Peyer's patch (tissue), 4 donors: ENCODE measurements at places on chromosomes 11 and 22.
A peak's percentile ranks its signal among the peaks of the same experiment; 100 is the strongest.

- peak; percentile 7 for DNase-seq
Observed at GRCh38 chr11:120029321-120029720, 108.6 kb downstream of the TRIM29 start.

GRCh38 chr11:69791276-69792180, 16.4 kb upstream of the FGF4 start:
- no peak for DNase-seq

DNA sequence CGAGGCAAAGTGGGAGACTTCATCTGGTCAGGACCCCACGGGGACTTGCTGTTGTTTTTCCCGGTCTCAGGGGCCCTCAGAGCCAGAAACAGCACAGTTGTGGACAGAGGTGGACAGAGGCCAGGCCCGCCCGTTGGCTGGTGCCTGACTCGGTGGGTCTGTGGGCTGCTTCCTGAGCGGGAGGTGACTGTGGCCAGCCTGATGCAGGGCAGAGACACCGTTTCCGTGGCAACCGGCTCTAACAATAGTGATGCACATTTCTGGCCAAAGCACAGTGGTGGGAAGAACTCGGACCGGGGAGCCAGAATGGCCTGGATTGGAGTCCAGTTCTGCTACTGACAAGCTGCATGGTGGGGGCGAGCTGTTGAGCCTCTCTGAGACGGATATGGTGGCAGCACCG, 58.7 kb upstream of the ATXN10 start:
- no peak for DNase-seq

- no peak for DNase-seq
Observed at GRCh38 chr11:26755762-26756161, 33.9 kb upstream of the SLC5A12 start.

DNA sequence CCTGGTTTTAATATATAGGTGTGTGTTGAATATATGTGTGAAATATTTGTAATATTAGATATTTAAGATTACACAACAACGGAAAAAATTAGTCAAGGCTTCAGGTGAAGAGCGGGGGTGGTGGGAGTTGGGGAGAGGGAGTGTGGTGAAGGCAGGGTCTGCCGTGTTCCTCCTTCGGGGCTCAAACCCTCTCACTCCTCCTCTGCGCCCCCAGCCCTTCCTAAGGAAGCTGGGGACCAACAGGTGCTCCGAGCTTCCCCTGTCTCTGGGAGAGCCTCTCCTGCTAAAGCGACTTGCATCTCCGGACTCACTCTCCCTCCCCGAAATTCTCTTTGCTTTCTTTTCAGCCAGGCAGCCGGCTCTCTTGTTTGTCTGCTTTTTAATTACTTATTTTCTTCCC, 960 bp upstream of the CADM1 start:
- DNase-seq, result no peak

GRCh38 chr11:60844045-60844869, 2.3 kb downstream of the CCDC86 start:
- no peak for DNase-seq

- peak; percentile 76 for DNase-seq
Observed at GRCh38 chr11:114183044-114183511, 113.1 kb upstream of the NNMT start.

GRCh38 chr11:116808262-116809175, 14.6 kb downstream of the APOA4 start:
- DNase-seq, result peak; percentile 75

DNA sequence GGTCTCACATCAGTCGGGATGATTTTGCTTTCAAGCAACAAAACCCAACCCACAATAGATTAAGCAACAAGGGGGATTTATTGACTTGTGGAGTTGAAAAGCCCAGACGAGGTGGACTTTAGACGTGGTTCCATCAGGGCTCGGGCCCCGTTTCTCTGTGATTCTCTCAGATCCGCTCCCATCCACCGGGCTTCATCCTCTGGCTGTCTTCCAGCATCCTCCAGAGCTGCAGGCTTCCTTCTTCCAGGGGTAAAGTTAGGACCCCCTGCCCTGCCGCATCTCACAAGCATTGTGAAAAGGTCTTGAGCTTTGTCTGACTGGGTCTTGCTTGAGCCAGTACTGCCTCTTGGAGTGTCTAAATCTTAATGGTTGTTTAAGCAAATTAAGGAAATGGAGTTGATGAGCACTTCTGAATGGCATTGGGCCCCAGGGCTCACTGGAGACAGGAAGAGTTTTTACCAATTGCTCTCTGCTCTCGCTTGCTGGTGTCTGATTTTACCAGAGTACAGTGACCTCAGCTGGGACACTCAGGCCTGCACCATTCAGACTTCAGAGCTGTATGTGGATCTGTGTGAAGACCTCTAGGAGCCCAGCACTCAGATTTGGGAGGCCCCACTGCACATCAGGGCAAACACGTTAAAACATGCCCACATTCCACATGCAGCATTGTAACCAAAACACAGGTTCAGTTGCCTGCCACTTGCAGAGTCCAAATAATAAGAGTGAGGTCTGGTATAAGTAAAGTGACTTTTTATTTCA, 13.5 kb upstream of the FTH1 start:
- DNase-seq, result peak; percentile 63

GRCh38 chr11:101348786-101349185, 219.2 kb upstream of the PGR start:
- no peak for DNase-seq

GRCh38 chr11:128837627-128838026, 29.5 kb downstream of the KCNJ1 start:
- no peak for DNase-seq

DNA sequence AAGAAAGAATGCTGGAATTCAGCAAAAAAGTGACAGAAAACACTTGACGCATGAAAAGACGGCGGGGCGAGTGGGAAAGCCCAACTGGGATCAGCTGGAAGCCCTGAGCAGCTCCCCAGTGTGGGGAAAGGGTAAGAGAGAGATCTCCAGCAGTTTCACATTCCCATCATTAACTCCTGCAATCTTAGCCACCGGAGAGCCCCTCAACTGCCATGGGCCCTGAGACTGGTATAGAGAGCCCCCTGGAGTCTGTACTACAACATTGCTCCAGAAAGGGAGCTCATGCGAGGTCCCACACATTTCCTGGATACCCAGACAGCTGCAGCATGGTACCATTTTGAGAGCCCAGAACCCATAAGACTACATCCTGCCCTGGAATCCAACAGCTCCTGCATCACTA, 31.1 kb downstream of the MRGPRX4 start:
- no peak for DNase-seq

DNA sequence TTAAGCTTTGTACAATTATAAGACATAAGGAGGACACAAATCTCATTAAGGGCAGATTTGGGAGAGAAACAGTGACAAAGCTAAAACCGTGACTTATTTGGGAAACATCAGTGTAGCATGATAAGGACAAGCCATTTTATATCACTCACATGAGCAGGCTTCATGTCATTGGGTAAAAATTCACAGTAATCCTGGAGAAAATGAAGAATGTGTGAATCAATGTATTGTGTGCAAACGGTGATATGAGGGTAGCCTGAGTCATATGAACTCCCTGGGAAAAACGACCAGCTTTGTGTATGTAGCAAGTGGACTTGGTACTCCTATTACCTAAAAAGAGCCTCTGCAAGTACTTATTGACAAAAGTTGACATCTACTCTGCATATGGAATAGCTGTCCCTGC, 6.0 kb upstream of the TRIM34 start:
- no peak for DNase-seq

GRCh38 chr22:27930331-27931060, 11.4 kb upstream of the PITPNB start:
- DNase-seq, result no peak

DNA sequence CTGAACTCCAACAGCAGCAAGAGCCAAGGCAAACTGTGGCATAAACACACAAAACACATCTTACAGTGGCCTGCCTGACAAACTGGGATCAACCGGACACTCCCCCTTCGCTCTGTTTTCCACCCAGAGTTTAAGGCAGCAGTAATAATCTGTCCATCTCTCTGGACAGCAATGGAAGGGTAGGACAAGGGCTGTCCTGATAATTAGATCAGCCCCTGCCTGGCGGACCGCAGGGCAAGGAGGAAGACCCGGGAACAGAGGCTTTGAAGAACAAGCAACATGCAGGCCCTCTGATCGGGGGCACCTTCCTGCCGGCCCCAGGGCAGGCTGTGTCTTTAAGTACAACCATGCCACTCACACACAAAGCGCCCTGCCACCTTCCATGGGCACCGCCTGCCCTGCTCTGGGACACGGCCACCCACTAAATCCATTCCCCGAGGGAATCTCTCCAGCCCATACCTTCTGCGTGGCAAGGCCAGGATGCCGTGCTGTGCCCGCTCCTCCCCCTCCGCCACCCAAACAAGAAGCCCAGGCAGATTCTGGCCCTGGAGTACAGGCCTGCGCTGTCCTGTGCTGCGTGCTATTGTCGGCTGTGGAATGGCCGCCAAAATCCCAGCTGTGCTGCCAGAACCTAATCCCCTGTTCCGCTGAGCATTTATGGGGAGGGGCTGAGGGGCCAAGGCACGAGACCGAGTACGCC, 38.8 kb downstream of the NUMA1 start:
- DNase-seq, result peak; percentile 82

DNA sequence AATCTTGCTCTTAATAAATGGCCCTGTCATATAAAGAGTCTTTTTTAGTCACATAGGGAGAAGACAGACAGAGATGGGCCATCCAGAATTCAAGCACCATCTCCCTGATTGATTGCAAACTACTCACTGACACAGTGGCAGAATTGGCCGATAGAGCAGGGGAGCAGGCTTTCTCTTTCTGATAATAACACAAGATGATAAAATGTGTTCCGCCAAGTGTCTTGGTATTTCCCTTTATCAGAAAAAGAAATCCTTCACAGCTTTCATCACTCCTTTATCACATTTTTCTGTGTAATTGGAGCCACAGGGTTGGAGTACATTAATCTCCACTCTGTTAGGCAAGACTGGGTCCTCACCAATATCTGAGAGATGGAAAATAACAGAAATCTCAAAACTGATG, 406.0 kb downstream of the TMEM135 start:
- DNase-seq, result no peak

GRCh38 chr11:48261600-48261999, 2.1 kb upstream of the OR4X1 start:
- DNase-seq, result no peak

DNA sequence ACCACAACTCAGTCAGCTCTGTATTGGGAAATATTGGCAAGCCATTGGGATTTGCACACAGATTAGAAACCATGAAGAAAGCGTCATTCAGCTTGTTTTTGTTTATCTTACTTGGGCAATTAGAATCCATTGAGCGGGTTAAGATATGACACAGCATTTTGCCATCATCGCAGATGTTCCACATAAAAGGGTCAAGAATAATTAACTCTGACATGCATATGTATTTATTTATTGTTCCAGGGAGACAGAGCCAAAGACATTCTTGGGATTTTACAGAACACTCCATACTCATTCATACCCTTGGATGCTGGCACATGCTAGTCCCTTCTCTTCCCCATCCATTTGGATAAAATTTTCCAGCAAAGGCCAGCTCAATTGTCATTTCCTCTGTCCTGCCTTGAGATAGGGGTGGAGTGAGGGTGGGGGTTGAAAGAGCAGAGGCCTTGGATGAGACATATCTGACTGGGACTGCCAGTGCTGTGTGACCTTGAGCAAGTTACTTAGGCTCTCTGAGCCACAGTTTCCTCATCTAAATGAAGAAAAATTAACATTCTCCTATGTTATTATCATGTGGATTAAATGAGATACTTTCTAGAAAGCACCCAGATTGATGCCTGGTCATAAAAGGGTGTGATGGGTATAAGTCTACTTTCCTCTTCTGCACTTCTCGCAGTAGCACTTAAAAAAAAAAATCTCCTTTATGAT, 179.7 kb downstream of the RRAS2 start:
- DNase-seq, result no peak

DNA sequence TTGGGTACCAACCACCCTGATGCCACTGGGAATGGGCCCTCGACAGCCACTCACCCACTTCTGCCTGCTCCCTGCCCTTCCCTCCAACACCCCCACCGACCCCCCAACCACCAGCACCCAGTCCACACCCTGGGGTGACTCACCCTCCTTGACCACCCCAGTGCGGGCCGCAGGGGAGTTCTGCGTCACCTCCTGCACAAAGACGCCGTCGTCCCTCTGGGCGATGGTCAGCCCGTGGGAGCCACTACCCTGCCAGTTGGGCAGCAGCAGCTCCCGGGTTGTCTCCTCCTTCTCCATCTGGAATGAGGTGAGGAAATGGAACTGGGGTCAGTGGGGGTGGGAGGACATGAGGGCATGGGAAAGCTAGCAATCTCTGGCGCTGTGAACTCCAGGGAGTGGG, 10.8 kb downstream of the AHNAK start:
- DNase-seq, result no peak

DNA sequence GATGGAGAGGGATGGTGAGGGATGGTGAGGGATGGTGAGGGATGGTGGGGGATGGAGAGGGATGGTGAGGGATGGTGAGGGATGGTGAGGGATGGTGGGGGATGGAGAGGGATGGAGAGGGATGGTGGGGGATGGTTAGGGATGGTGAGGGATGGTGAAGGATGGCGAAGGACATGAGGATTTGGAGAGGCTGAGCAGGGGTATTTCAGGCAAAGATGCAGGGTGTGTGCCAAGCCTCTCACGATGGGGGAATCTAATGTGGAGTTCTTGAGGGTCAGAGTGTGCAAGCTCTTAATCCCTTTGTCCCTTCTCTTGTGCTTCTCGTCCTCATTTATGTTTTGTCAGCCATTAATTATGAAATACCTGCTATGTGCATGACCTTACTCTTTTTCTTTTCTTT, 7.5 kb upstream of the PLA2G6 start:
- DNase-seq, result no peak

- no peak for DNase-seq
Observed at GRCh38 chr11:12063251-12063650, 47.1 kb upstream of the MICAL2 start.

DNA sequence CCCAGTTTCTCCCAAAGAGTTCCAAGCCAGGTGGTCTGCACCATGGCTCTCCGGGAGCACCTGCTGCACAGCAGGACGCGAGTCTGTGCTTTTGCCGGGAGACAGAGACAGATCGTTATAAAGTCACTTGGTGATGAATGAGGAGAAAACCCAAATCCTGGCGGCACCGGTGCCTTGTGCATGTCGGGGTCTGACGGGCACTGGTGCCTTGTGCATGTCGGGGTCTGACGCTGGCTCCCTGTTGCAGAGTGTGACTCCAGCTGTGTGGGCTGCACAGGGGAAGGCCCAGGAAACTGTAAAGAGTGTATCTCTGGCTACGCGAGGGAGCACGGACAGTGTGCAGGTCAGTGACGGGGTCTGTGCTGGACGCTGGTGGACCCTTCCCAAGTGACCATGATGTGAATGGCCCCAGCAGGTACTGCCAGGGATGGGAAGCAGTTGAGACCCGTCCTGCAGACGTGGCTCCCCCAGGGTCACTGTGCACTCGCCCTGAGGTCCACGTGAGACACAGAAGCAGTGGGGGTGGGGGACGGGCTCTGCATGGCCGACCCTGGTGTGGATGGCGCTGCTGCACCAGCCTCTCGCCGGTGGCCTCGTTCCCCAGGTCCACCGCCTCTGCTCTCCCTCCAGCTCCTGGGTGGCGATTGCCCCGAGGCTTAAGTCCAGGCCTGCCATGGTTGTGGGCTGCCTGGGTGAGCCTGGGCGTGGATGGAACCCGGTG, 5.8 kb downstream of the CRELD2 start:
- no peak for DNase-seq

GRCh38 chr11:62560566-62561103, 13.1 kb downstream of the EEF1G start:
- peak; percentile 76 for DNase-seq
